ENCODE measurements at places on chromosomes 4 and X.

DNA sequence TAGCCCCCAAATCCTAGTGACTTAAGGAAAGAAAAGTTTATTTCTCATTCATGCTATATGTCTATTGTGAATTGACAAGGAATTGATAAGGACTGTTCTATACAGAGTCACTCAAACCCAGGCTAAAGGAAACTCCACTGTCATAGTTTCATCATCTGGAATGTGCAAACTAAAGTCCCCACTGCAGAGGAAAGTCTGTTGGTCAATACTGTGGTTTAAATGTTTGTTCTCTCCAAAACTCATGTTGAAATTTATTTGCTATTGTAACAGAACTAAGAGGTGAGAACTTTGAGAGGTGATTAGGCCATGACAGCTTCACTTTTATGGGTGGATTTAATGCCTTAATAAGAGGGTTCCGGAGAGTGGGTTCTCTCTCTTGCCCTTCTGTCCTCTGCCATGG is 149.6 kb downstream of the COX18 start:
- no peak for DNase-seq

DNA sequence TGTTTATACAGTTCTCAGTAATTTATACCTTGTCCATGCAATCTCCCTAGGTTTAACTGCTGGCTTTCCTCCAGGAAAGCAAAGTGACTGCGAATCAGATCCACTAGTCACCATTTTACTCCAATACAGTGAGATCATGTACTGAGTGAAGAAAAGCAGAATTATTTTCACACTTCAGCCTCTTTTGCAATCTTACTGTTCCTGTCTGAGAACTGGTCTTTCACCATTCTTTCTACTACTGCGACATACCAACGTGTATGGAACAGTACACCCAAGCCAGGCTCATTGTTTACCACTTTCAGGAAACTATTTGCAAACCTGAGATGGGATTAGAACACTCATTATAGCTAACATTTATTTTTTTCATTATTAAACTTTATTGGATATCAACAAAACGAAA is 8.0 kb upstream of the MSL3 start:
- no peak for DNase-seq

DNA sequence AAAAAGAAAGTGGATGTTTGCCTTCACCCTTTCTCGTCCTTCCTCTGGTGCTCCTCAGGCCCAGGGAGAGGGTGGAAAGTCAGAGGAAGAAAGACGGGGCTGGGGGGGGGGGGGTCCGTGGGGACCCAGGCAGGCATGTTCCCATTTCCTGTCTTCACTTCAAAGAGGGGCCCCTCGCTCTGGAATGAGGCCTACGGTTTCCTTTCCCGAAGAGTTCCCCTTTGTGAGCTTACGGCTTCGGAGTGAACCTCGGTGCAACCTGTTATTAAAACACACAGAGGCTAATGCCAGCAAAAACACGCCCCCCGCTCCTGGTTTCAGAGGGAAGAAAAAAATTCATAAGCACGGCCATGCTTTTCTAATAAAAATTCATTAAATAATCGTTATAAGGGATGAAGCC is 40.1 kb downstream of the SHOX start:
- DNase-seq, result no peak

- no peak for DNase-seq
Observed at GRCh38 chr4:24659241-24659961, 75.0 kb upstream of the DHX15 start.

GRCh38 chr4:5024673-5025072 is 5.4 kb upstream of the CYTL1 start:
- DNase-seq, result no peak

- DNase-seq, result no peak
Observed at GRCh38 chrX:73262991-73263390, 48.3 kb upstream of the NAP1L2 start.

- DNase-seq, result no peak
Observed at GRCh38 chrX:69535661-69536060, 31.5 kb downstream of the NALF2 start.

- no peak for DNase-seq
Observed at GRCh38 chrX:150704030-150704613, 10.9 kb downstream of the MTMR1 start.

DNA sequence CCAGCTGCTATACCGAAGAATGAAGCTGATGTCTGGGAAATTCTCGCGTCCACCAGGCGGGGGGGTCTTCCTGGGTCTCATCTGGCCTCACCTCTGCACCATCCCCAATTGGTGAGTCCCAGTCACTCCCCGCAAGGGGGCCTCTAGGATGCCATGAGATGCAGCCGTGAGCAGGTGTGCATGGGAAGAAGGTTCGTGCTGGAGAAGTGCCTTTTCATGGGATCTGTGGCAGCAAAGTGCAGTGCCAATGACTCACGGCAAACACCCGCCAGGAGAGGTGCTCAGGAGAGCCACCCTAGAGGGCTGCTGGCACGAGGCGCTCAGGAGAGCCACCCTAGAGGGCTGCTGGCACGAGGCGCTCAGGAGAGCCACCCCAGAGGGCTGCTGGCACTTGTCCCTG is 55.1 kb downstream of the CPZ start:
- DNase-seq, result no peak

DNA sequence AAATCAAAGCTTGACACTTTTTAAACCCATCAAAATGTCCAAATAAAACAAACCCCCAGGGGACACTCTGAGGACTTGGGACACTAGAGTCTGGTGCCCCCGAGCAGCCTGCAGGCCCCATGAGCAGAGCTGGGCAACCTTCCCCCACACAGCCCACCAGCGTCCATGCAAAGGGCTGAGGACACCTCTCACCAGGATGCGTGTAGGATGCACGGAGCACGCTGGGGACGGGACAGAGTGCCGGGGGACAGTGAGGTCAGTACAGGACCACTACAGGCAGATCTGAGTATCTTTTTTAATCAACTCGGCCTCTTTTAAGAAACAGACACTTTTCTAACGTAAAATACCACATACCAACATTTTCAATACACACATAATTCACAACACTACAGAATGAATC is 6.9 kb downstream of the GAK start:
- no peak for DNase-seq

DNA sequence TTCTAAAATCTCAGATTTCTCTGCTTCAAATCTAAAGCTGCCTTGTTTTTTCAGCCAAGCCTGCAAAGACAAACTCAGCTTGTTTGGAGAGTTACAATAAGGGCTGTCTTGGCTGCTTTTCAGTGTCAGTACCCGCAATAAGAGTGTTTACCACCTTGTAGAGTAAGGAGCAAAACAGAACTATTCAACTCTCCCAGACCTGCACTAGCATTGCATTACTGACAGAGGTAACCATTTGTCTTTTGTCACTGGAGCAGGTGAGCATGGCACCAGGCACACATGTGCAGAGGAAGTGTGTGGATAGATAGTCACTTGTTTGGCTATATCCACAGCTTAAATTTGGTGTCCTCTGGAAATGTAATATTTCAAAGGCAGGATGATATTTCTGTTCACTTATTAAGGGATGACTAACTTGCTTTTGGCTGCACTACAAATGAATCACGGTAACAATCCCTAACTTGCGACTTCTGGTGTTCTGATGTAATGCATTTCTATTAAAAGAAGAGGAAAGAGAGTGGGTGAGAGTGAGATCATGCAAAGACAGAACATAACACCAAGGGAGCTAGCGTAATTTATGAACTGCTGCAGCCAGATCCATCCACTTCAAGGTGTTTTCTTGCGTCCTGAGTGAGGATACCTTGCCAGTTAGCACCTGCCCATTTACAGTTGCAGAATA is 38.6 kb downstream of the PTCHD1 start:
- DNase-seq, result no peak

DNA sequence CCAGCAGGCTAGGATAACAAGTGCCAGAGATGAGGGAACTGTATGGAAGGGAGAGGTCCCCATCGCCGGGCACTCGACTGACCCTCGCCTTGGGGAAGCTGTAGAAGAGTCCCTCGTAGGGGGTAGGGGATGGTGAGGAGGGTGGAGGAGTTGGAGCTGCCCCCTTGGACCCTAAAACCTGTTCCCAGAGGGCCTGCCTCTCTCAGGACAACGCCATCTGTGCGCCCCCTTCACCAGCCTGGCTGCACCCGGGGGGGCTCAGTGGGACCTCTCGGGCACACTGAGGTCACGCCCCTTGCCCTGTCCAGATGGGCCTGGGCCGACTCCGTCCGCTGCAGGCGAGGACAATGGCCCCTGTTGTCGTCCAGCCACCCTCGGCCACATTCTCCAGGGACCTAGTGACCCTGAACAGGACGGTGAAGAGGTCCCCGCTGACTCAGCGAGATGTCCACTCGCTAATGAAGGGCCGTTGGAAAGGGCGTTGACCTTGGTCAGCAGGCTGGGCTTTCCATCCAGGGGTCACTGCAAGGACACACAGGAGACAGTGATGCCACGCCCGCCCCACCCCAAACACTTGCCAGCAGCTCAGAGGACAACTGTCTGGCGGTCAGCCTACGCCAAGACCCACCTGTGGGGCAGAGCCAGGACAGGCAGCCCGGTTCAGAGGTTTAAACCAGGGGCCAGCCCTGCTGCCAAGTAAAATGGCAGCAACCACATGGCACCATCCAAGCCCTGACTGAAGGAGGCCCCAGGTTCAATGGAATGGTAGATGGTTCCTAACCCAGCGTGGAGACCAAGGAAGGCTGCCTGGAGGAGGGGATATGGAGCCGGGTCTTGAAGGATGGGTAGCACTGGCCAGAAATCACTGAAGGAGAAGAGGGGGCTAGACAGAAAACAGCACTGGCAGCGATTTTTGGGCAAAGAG is 51.2 kb downstream of the HMX1 start:
- no peak for DNase-seq

DNA sequence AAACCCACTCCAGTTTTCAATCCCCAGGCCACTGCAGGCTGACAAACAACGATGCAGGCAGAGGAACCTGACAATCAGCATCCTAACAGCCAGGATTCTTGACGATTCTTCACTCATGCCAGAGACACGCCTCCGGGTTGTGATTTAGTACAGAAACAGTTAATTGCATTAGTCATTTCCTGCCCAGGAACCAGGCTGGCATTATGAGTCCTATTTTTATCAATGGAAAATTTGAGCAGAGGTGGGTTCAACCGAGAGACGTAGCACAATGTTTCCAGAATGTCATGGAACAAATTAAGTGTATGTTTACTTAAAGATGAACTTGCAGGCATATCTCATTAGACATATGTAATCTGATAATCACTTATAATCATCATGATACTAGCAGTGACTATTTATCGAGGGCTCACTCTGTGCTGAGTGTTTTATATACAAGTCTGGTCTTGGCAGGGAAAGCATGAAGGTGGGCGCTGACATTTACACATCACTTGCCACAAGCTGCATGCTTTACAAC is 159.7 kb downstream of the NSUN7 start:
- peak; percentile 29 for DNase-seq

- no peak for DNase-seq
Observed at GRCh38 chrX:1581132-1581531, 10.3 kb upstream of the AKAP17A start.

- DNase-seq, result no peak
Observed at GRCh38 chr4:152860046-152860445, 76.1 kb upstream of the FHDC1 start.

- no peak for DNase-seq
Observed at GRCh38 chrX:115297189-115297588, 7.7 kb downstream of the LUZP4 start.

- no peak for DNase-seq
Observed at GRCh38 chr4:85774489-85774888, 299.5 kb downstream of the ARHGAP24 start.

DNA sequence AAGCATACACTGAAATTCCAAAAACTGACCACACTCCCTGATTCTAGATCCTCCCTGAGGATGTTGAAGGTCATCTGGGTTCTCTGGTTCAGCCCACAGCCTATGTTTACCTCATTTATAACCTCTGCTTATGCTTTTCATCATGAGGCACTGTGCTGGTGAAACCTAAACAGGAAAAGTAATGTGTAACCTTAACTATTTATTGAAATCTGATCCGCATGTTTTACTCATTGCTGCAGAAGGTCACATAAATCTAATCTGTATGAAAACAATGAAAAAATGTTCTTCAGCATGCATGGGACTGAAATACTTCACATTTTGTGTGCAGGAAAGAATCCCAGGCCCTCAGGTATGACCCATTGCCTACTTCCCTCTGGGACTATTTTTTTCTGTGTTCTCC is 30.3 kb downstream of the UCHL1 start:
- DNase-seq, result no peak

- no peak for DNase-seq
Observed at GRCh38 chr4:114015444-114015899, 36.0 kb upstream of the ARSJ start.

DNA sequence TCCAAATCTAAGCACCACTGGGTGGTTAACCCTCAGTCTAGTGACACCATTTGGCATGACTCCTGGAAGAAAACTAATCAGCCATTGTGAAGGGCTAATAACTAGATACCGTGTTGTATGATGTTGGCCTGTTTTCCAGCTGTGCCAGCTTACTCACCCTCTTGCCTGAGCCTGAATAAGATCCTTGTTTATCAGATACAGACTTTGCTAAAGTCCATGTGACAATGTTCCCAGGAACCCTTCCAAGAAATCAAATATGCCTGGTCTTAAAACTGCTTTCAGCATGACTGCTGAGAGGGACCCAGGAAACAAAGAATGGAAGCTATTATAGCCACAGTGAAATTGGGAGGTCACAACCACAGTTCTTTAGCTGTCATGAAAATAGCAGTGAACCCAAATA is 640.8 kb upstream of the INTU start:
- no peak for DNase-seq

GRCh38 chr4:163590619-163591264 is 96.3 kb downstream of the TMA16 start:
- DNase-seq, result no peak

GRCh38 chr4:75371915-75372314 is 142.3 kb downstream of the RCHY1 start:
- no peak for DNase-seq

DNA sequence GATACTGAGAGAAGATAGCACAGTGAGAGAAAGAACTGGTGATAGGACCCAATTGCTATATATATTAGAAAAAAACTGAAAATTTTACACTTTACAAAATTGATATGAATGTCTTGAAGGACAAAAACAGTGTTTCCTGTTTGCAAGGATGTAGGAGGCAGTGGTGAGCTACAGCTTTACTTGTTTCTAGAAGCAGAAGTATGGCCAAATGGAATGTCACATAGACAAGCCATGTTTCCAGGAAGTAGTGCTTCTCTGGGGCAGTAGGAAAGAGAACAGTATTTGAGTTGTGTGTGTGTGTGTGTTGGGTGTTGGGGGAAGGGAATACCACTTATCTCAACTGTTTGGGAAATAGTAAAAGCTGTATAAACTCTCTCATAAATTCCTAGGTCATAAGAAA is 60.9 kb upstream of the IBSP start:
- DNase-seq, result no peak

- DNase-seq, result no peak
Observed at GRCh38 chr4:74890341-74890740, 42.6 kb upstream of the PARM1 start.

DNA sequence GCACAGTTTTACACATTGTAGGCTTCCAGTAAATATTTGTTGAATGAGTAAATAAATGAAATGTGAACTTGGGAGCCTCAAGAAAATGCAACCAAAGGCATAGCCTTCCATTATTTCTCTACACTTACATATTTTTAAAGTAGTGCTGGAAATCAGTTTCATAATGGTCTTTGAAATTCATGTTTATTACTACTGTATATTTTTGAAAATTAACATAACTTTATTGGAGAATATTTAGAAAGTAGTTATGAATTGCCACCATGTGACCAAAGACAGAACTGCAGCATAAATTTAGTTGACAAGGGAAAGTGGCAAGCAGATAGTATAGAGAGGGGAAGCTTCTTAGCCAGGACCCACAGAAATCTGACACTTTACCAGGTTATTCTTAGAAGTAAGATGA is 6.4 kb downstream of the TCEAL8 start:
- DNase-seq, result no peak
